Suprapubic skin (tissue), 4 donors: ENCODE measurements at places on chromosomes 16 and 17. TPM values are rescaled to one million over a fixed set of nuclear protein-coding genes. Genes with fewer than 3 reads are reported as not detected.

The AURKB gene
- total RNA-seq, result 7.3 TPM

The ZP2 gene
- not detected for total RNA-seq

DNA sequence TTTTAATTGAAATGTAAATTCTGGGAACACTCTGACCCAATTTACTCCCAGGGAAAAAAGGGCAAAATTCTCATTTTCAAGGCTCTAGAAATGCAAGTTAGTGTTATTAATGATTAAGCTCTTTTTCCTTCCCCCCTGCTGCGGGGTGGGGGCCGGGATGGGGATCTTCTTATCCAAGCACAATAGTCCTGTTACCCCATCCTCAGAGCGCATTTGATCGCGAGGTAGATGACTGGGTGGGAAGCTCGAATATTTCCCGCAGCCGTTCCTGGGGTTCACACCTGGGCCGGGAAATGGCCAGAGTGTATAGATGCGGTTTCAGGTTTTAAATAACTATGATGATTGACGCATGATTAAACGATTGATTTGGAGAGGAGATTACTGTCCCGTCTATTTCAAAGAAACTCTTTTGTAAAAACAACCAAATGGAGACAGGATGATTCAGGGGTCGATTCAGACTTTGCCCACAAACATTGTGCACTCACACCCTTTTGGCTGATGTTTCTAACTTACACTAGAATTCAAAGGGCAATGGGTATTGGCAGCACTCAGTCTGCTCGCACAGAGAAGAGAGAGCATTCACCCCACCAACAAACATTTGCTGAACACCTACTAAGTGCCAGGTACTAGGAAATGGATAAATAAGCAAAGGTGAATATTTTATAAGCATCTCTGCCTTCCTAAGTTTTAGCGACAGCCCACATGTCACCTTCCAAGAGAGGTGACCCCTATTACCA is 55.0 kb downstream of the SALL1 start:
- no peak for DNase-seq
- no peaks in the 10 kb centered on the region for H3K36me3 ChIP-seq
- no peak overlapping the region for H3K4me3 ChIP-seq
- H3K27ac ChIP-seq, result no peak overlapping the region
- H3K27me3 ChIP-seq, result peaks cover 5% of the 10 kb centered on the region

The ABCC12 gene
- not detected for total RNA-seq

The LPCAT2 gene
- total RNA-seq, result 19.2 TPM
